NK-92 treated with Interleukin-12 subunit alpha and Interleukin-12 subunit beta, amount 100 ng/mL, for 24 hours (cell line): ENCODE measurements at places on chromosomes 5 and 9.

DNA sequence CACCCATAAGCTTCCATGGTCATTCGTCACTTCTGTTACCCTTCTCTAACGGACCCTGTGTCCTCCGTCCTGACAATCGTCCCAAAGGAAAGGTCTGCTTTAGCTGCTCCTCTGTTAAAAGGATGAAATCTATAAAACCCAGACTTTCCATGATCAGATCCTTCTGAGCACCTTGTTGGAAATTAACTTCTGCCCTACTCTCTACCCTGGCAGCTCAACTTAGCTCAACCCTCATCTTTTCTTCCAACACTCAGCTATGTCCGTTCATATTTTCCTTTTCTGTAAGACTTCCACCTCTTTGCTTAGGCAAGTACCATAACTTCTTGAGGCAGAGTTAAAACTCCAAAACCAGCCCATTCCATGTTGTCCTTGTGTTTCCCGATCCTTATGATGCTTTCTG is 205.4 kb downstream of the SPATA31A6 start:
- DNase-seq: no peak

DNA sequence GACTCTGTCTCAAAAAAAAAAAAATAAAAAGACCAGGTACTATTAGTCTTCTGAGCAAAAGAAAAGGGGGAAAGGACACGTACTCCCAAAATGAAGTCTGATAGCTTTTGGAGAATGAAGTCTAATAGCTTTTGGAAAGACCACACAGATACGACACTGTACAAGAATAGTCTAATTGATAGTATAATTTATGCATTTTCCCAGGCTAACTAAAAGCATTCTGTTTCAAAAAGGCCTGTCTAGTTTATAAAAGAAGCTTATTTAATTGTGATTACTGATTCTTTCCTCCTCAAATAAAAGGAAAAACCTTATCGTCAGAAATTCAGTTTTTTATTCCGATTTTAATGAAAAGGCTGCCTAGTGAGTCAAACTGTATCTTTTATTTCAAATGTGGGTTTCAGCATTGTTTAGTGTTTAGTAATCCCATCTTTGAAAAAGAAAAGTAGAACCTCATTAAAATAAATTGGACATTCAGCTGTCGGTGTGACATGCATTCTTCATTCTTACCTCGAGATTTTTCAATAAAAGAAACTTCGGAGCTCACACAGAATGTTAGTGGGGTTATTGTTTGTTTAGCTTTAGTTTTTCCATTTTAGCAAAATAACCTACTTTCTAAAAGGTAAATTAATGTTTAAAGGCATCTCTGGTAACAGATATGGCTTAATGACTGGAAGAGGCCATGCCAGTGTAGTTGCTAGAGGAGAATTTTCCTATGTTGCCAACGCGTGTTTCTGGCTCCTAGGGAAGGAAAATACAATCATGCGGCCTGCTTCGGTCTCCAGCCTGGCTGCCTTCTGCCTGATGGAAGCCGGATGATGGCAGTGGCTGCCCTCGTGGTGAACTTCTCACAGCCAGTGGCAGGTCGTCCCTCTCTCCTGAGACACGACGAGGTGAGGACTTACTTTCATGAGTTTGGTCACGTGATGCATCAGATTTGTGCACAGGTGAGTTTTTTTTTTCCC is 70.0 kb downstream of the NLN start:
- no peak for DNase-seq

DNA sequence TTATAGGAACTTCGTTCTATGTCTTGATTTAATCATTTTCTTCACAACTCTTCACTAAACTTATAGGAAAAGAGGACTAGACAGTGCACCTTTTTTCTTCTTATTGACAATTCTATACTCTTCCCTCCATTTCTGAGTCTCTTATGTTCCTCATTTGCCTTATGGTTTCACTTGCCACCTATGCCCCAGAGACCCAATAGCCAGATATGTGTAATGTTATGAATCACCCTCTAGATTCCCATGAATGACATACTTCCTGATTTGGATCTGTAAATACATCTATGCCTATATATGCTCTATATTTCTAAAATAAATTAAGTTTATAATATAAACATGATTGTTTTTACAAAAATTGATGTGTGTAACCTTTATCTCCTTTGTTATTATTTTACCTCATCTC is 514.1 kb upstream of the MEF2C start:
- no peak for DNase-seq

- DNase-seq: no peak
Measured at GRCh38 chr5:8446179-8446578, 577.2 kb downstream of the MTRR start.

DNA sequence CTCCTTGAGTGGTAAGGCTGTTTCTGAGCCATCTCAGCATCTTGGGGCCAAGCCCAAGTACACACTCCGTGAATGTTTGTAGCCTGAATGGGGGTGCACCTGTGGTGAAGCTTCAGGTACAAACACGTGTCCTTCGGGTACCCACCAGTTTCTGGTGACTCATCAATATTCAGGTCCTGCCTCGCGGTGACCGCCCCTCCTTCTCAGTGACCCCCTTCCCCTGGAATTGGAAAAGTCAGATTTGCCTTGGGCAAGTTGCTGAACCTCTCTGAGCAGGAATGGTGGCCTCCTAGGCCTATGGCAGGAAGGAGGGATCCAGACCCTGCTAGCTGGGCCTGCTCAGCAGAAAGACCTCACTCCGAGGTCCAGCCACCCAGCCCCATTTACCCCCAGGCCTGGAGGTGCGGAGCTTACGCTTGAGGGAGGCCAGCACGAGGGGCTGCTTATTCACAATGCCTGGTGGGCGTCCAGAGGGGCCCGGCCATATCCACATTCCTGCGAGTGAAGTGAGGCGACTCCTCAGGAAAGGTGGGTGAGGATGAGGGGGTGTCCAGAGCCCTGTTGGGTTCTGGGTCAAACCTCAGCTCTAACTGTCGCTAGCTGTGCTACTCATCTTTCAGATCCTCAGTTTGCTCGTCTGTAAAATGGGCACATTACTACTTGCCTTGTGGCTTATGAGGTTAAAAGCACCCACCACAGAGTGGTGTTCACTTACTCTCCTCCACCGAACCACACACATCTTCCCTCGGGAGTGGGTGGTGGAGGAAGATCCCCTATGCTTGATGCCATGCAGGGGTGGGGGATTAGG is 7.0 kb downstream of the ADGRD2 start:
- DNase-seq: no peak

DNA sequence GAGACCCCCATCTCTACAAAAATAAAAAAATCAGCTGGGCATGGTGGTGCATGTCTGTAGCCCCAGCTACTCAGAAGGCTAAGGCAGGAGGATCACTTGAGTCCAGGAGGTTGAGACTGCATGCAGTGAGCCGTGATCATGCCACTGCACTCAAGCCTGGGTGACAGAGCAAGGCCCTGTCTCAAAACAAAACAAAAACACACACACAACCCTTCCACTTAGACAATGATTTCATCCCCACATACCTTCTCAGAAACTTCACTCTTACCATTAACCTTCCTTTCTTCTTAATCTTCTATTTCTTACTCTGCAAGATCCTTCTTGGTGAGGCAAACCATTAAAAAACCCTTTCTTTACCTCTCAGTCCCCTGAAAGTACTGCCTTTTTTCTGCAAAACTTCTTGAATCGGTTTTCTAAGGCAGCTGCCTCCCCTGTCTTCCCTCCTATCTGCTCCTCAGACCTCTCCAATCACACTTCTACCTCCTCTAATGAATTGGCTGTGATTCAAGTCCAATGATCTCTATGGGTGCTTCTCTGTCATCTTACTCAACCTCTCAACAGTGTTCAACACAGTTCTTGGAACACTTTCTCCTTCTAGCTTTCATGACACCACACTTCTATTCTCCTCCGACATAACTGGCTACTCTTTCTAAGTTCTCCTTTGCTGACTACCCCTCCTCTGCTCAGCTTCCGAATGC is 47.3 kb downstream of the PFDN1 start:
- DNase-seq: no peak

- no peak for DNase-seq
Measured at GRCh38 chr5:67003935-67004729, 192.5 kb downstream of the CD180 start.

DNA sequence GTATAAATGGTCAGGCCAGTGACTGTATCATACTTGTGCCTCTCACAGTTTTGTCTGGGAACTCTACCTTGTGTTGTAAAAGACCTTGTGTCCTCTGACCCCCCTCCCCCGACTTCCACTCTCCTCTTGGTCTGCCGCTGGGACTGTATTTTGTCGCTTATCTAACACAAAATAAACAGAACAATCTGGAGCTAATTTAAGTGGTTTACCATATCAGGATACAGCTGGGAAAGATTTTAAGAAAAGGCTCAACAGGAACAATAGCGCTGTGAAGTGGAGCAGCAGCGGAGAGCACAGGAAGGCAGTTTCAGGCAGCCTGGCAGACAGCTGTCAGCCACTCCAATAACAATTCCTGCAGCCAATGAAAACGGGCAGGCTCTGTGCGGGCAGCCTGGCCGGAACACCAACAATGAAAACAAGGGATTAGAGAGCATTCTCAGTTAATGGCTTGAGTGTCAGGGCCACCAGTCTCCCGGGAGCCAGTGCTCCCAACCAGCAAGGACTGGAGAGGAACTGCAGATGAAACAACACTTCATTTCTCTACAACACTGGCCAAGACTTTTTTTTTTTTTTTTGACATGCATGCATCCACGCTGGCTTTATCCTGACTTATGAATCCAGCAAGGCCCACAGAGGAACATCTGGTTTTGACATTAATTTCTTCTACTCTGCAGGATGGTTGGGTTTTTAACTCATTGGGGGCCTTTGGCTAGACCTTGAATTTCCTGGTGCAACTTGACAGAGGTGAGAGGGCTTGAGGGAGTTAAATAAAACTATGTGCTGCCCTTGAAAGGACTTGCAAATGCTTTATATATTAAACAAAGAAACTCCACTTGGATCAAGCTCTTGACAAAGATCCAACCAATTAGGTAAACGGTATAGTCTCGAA is 76.7 kb downstream of the ARSB start:
- no peak for DNase-seq

DNA sequence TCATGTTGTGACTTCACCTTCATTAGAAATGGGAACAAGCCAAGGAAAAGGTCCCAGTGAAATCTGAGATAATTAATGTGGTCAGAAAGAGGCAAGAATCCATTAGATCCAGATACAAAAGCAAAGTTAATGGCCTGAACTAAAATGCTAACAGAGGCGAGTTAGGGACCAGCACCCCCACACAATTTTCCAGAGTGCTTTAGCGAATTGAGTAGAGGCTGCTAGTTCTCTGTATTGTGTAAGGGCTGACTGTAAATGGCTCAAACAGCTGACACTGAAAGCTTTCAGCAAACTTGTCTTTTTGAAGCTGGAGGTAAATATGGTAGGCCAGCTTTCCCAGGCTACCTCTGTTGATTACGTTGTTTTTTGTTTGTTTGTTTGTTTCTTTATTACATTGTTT is 75.5 kb downstream of the CSNK1A1 start:
- DNase-seq: no peak

GRCh38 chr5:18270635-18271338 is 636.5 kb downstream of the TAF11L14 start:
- no peak for DNase-seq

GRCh38 chr5:103013933-103014552 is 105.9 kb downstream of the GIN1 start:
- DNase-seq: no peak

GRCh38 chr5:124614105-124614504 is 132.3 kb downstream of the ZNF608 start:
- no peak for DNase-seq

- no peak for DNase-seq
Measured at GRCh38 chr5:58456026-58456425, 3.9 kb downstream of the PLK2 start.

- DNase-seq: no peak
Measured at GRCh38 chr5:116410336-116410890, 164.2 kb downstream of the SEMA6A start.

DNA sequence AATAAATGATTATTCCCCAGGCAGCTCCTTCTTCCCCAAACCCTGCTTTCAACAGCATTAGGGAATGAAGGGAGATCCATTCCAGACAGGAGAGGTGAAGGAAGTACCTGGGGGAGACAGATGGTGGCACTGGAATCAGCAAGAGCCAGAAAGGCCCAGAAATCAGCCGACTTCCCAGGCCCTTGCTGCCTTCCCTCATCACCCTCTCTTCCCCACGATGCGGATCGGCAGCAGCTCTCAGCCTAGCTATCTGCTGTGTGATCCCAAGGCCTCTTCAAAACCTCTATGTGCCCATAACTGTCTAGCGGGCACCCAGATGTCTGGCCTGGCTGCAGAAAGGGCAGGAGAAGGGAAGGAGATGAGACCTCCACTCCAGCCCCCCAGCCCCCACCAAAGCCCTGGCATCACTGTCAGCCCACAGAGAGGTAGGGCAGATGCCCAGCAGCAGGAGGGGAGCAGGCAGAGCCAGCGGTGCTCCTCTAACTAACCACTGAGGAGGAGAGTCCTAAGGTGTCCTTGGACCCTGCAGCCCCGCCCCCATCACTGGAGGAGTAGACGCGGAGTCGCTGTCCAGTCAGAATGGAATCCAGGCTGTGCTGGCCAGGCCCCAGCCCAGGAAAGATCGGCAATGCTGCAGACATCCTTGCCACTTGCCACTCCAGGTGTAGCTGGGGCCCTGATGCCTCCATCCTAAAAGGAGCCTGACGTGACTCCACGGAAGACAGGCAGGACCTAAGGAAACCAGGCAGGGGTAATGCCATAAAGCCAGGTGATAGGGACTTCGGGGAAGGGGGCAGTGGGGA is 12.7 kb downstream of the CNTFR start:
- no peak for DNase-seq
